ENCODE measurements at places on chromosomes 5 and 9.

- DNase-seq = no peak
These were observed 96.2 kb upstream of the PPP1R2B start for GRCh38 chr5:156753846-156754245.

- DNase-seq = no peak
These were observed 8.9 kb upstream of the STK32A start for GRCh38 chr5:147225938-147226337.

- DNase-seq = no peak
These were observed 1293.9 kb upstream of the CDH6 start for GRCh38 chr5:29899583-29899982.

DNA sequence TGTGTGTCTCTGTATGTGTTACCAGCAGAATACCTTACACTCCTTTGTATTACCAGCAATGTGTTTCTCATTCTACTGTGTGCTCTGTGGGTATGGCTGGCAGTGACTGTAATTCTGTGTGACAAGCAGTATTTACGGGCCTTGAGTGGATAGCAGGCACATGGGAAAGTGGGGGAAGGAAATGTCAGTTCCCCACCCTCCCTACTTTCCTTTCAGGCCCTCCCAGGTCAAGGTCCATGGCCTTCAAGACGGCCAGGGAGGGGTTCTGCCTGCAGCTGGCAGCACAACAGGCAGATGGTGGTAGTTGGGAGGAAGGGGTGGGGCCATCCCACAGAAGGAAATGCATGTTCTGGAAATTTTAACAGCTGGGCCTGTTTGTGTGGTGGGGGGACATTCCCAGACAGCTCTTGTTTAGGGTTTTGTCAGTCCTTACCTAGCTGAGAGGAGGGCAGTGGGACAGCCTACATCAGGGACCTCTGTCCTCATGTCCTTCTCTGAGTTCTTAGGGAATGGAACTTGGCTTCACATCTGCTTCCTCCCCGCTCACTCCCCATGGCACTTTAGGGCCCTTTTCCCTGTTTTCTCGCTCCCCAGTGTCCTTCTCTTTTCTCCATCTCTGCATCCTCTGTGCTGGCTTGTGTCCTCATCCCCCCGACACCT is 14.6 kb upstream of the TNIP1 start:
- no peak for DNase-seq

DNA sequence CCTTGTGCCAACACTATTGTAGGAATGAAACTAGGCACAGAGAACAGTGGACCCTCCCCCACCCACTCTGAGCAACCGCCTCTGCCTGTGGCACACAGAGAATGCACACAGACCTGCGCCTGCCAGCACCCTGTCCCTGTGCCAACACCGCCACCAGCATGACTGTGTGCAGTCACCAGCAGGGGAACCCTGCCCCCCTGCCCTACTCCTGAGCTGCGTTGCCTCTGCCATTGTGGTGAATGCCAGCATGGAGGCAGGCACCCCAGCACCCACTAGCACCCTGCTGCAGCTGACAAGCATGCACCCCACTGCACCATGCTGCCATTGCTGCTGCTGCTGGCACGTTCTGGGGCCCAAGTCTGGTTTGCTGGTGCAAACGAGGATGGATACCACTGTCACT is 94.4 kb upstream of the PRLR start:
- DNase-seq = no peak

GRCh38 chr9:2419347-2419746 is 202.2 kb upstream of the VLDLR start:
- DNase-seq = no peak

- DNase-seq = no peak
These were observed 113.2 kb downstream of the GCNT1 start for GRCh38 chr9:76572151-76572550.

- no peak for DNase-seq
These were observed 51.6 kb downstream of the ENTREP1 start for GRCh38 chr9:69376651-69377050.

GRCh38 chr5:60092671-60093422 is 199.3 kb upstream of the PDE4D start:
- no peak for DNase-seq
